Adrenal gland (tissue), 19 donors: ENCODE measurements at places on chromosomes 4 and X. TPM values are rescaled to one million over a fixed set of nuclear protein-coding genes. Genes with fewer than 3 reads are reported as not detected.

Gene MRFAP1
- polyA plus RNA-seq: 191 TPM

Gene ZBTB33
- polyA plus RNA-seq: 2.7 TPM

Gene ADAD1
- polyA plus RNA-seq: not detected

Gene TLL1
- 1.2 TPM for polyA plus RNA-seq

Gene SYTL5
- polyA plus RNA-seq: 6.3 TPM

Gene ARHGAP4
- 316 TPM for polyA plus RNA-seq

Gene PCDH19
- polyA plus RNA-seq: 0.11 TPM

Gene CT45A10
- polyA plus RNA-seq: not detected

Gene STAG2
- polyA plus RNA-seq: 16.4 TPM

Gene FAM13A
- 10.1 TPM for polyA plus RNA-seq

Gene GRIA2
- polyA plus RNA-seq: 9.5 TPM

Gene VEGFC
- polyA plus RNA-seq: 18.4 TPM

Gene FGFBP1
- not detected for polyA plus RNA-seq

Gene GATA1
- polyA plus RNA-seq: not detected

Gene JCHAIN
- polyA plus RNA-seq: 124 TPM

Gene H2BW2
- not detected for polyA plus RNA-seq

Gene SSX2B
- not detected for polyA plus RNA-seq

Gene MAGEE1
- polyA plus RNA-seq: 2.5 TPM

Gene COX7B2
- polyA plus RNA-seq: not detected

Gene RWDD4
- polyA plus RNA-seq: 57.6 TPM

Gene GC
- polyA plus RNA-seq: not detected

Gene PLAC8
- polyA plus RNA-seq: 14.4 TPM

Gene MAGEA2
- polyA plus RNA-seq: not detected

Gene UGT8
- polyA plus RNA-seq: not detected

Gene CTAG2
- polyA plus RNA-seq: not detected

Gene SLITRK4
- polyA plus RNA-seq: 27.6 TPM

Gene CT47B1
- not detected for polyA plus RNA-seq

Gene DGAT2L6
- polyA plus RNA-seq: not detected

Gene SH3D19
- 32.7 TPM for polyA plus RNA-seq

Gene CXorf51B
- polyA plus RNA-seq: not detected

Gene DNAAF6
- not detected for polyA plus RNA-seq

Gene GABRA4
- polyA plus RNA-seq: not detected

Gene MAGEA8
- not detected for polyA plus RNA-seq

Gene TMEM271
- 0.60 TPM for polyA plus RNA-seq

Gene SLC9B1
- polyA plus RNA-seq: 1.0 TPM

Gene CC2D2A
- polyA plus RNA-seq: 15.7 TPM
